Caudate nucleus (tissue), 63 donors: ENCODE measurements at places on chromosomes 7 and 10.

- DNase-seq, result no peak
These were observed 7.0 kb upstream of the CYP3A4 start for GRCh38 chr7:99791021-99791420.

- DNase-seq, result no peak
These were observed 318.0 kb downstream of the GRID1 start for GRCh38 chr10:86048571-86048970.

DNA sequence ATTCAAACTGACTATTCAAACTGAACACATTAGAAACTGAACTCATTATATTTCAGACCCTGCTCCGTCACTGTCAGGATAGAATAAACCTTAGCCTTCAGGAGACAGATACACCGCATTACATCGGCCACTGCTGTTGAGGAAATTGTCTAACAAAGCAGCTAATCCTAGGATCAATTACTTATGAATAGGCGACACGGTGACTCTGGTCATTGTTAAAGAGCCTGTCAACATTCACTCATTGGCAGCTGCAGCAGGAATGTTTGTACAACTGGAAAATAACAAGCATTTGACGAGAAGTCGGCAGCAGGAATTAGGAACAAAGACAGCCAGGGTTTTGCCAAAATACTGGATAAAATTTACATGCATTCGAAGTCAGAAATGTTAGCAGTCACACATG is 112.0 kb upstream of the MKX start:
- no peak for DNase-seq

DNA sequence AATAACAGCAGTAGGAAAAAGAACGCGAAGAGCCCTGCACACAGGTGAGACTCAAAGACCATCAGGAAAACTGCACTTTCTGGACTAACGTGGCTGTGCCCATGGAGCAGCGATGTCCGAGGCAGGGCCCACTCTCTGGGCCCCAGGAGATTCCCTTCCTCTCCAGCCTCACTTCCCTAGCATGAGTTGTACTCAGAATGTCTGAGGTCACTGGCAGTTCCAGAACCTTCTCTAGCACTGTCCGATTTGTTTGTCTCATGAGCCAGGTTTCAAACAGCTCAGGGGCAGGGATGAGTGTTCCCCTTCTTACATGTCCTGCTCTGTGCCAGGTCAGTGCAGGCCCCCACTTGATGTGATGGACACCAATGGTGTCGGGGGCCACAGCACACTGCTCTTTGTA is 484.2 kb downstream of the PTPRN2 start:
- no peak for DNase-seq

GRCh38 chr7:126541406-126541805 is 711.3 kb downstream of the GRM8 start:
- no peak for DNase-seq

DNA sequence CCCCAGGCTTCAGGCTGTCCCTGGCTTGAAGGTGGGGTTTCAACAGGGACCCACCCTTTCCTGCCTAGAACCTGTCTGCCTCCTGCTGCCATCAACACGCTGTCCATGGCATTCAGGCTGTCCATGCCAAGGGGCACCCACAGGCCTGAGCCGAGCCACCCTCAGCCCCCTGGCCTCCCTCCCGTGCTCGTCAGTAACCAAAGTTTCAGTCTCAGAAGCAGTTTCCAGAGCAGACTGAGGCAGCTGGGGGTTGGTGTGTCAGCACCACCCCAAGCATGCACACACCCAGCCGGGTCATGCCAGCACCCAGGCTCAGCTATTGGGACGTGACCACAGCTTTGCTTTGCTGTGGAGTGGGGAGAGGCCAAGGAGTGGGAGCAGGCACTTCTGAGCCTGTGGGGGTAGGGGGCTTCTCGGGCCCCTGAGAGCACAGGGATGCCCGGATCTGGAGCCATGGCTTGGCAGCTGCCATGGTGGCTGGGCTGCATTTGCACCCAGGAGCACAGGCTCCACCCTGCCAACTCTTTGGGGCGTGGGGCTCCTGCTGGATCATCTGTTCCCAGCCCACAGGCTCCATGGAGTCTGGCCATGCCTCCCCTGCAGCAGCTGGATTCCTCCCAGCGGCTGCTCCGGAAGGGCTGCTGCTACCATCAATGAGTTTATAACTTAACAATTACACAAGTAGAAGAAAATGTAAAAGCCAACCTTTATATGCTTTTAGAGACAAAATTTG is 314.5 kb upstream of the SEMA3C start:
- no peak for DNase-seq

DNA sequence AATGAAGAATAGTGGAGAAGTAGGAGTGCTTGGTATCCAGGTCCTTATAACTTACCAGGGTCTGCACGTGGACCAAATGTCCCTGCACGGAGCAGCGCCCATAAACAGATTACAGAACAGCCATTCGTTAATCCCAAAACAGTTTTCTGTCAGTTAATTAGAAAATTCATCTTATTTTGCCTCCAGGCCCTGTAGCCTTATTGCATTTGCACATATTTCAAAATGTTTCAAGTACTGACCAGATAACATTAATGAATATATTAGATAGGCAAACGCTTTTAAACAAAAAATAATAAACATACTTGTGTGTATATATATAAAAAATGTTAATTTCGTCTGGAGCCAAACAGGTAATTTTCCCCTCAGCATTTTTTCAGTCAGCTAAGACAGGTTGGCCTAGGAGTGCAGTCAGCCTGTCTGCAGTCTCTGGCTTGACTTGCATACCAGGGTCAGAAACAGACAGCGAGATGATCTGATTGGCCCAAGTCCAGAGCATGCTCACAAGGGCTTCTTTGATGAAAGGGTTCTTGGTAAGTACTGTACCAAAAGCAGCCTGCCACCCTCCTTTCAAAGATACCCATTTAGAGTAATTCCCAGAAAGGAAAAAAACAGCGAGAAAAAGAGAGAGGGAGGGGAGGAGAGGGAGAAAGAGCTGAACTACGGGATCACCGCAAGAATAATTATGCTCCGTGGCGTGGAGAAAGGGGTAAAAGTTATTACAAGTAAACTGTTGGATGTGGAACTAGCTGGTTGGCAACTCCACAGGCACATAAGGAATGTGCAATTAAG is 194.4 kb upstream of the TCF7L2 start:
- peak; percentile 53 for DNase-seq

DNA sequence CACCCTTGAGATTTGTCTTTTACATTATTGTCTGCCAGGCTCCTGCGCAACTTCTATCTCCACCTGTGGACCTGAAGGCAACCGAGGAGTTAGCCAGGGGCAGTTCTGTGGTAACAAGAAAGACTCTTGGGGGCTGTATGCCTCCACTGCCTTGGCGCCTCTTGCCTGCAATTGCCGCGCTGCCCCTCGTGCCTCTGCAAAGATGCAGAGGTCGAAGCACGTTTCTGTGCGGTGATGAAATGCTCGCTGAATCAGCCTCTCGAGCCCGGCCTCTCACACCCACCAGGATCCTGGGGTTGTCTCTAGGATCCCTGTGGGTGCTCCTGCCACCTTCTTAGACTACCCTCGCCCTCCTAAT is 486 bp upstream of the LHFPL3 start:
- DNase-seq, result no peak

- no peak for DNase-seq
These were observed 406.9 kb downstream of the DGKB start for GRCh38 chr7:14495633-14496032.

GRCh38 chr7:6205971-6206660 is 66.3 kb downstream of the CYTH3 start:
- DNase-seq, result no peak

GRCh38 chr7:147311336-147311735 is 1194.7 kb downstream of the CNTNAP2 start:
- no peak for DNase-seq

DNA sequence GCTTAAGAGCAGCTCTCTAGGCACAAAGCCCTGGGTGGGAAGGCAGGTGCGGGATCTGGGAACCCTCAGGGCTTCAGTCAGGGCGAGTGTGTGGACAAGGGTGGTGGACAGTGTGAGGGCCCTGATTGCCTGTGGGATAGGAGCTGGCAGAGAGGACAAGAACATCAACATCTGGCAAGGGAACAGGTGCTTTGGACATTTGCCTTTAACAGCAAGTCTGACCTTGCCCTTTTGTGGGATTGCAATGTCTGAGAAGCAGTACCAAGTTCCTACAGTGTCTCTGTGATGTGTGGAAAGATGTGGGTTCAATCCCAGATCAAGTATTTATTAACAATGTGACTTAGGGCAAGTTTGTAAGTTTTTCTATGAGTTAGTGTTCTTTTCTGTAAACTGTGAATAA is 46.7 kb downstream of the TFAM start:
- DNase-seq, result no peak

DNA sequence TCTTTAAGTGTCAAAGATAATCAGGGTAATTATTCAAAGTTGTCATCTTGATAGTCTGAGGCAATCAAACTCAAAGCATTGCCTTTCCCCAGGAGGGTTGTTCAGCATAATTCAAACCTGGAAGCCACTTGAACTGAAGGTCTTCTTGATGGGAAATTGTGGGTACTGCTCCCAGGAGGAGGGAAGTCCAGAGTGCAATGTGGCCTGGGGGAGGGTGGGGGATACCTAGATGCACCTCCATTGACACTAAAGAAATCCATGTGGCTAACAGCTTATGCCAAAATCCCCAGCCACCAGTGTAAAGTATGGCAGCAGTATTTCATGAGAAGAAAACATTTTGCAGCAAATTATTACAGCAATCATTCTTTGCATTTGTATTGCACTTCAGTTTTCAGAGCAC is 114.9 kb downstream of the STRA8 start:
- no peak for DNase-seq

DNA sequence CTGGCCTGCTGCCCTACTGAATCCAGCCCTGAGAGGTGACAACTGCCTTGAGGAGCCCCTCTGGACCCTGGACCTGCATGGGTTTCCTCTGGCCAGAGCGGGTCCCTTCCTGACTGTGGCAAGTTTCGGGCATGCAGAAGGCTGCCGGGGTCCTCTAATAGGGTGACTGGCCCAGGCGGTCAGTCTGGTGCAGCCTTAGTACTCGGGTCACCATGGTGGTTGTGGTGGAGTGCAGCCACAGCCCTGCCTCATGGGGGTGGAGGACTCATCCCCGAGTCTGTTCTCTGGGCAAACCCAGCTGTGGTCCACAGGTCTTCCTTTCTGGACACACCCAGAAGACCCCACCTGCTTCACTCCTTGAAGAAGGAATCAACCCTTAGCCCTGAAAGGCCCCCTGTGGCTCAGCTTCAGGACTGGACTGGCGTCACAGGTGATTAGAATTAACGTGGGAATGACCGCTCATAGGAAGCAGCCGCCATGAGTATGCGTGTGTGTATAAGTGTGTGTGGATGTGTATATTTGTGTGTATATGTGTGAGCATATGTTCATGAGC is 28.7 kb downstream of the RAMP3 start:
- no peak for DNase-seq

GRCh38 chr7:50119815-50120637 is 27.0 kb upstream of the ZPBP start:
- DNase-seq, result no peak

DNA sequence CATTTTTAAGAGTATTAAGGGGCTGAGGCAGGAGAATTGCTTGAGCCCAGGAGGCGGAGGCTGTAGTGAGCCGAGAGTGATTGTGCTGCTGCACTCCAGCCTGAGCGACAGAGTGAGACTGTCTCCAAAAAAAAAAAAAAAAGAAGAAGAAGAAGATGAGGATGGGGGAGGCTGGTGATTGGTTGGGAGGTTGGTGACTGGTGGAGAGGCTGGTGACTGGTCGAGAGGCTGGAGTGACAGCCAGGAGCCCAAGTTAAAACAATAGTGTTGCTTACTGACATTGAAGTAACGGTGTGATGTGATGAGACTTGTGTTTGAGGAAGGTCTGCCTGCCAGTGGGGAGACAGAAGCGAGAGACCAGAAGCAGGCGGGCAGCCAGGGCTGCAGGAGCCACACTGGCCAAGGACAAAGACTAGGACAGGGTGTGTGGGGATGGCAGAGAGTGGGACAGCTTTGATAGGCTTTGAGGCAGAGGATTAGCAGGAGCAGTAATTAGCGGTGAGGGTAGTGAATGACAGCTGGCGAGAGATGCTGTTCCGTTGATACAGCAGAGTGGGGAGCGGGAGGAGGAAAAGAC is 4.9 kb downstream of the SRRT start:
- no peak for DNase-seq

DNA sequence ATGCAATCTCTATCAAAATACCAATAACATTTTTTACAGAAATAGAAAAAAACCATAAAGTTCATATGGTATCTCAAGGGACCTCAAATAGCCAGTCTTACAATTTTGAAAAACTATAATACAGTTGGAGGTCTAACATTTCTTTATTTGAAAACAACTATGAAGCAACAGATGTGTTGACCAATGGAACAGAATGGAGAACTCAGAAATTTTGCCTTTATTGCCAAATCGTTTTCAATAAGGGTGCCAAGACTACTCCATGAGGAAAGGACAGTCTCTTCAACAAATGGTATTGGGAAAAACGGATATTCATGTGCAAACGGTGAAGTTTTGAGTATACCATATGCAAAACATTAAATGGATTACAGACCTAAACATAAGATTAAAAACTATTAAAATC is 470.8 kb upstream of the DPP6 start:
- no peak for DNase-seq

- DNase-seq, result no peak
These were observed 1.3 kb downstream of the FAS start for GRCh38 chr10:88991899-88992320.

DNA sequence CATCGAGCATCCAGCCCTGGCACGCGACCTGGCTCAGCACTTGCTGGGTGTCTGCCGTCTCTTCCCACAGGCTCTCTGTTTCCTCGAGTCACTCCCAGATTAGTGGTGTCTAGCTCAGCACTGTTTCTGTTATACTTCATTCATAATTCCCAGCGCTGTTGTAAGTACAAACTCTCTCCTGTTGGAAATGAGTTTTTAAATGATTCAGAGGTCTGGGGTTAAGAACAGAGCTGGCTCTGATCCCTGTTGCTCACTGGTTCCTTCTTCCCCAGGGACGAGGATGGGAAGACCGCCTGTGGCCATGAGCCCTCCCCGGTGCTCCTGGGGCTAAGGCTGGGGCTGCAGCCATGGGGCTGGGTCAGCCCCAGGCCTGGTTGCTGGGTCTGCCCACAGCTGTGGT is 17.3 kb upstream of the C10orf95 start:
- no peak for DNase-seq

DNA sequence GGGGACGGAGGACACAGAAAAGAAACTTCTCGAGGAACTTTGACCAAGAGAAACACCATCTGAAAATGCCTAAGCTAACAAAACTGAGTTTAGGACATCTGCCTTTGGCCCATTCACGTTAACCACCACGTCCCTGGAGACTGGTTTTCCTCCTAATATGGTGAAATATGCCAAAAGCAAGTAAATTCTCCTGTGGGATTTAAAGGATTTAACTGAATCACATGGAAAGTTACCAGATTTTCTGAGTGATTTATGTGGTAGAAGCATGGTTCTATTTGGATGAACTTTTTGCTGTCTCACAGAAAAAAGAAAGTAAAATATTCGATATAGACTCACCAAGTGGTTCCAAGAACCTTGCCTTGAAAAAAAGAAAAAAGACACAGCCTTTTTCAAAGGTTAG is 30.4 kb upstream of the BMPER start:
- DNase-seq, result no peak
